HEK293T (cell line): ENCODE measurements at places on chromosomes 2 and 18.

- DNase-seq, result no peak
Observed at GRCh38 chr2:188459061-188459460, 167.4 kb downstream of the GULP1 start.

DNA sequence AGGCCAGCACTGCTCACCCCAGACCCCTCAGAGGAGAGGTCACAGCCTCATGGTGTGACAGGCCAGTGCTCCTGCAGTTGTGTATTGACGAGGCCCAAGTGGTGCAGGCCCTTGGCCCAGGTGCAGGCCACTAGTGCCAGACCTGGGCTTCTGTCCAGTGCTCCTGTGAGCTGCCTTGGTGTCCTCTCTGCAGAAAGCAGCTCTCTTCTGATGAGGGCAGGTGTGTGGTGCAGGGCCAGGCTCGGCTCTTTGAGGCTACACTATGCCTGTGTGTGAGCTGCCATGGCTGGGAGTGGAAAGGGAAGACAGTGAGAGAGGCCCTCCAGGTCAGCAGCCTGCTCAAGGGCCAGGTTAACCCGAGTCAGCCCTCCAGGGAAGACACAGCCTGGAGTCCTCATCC lies 17.1 kb downstream of the EHD3 start:
- DNase-seq, result no peak

DNA sequence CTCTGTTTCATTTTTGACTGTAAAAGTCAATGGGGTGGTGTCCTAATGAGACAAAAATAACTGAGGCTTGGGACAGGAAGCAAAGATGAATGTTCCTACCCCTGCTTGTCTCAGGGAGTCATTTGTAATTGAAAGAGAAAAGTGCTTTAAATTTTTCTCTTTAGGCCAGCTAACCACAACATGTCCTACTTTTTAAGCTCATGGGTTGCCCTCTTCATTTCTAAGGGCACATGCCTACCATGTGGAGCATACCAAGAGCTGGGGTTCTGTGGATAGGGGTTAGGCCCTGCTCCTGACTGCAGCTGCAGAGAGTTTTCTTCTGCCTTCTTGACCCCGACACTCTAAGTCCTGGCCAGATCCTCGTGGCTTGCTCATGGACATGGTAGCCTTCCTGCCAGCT lies 96.8 kb upstream of the ARL4C start:
- no peak for DNase-seq

DNA sequence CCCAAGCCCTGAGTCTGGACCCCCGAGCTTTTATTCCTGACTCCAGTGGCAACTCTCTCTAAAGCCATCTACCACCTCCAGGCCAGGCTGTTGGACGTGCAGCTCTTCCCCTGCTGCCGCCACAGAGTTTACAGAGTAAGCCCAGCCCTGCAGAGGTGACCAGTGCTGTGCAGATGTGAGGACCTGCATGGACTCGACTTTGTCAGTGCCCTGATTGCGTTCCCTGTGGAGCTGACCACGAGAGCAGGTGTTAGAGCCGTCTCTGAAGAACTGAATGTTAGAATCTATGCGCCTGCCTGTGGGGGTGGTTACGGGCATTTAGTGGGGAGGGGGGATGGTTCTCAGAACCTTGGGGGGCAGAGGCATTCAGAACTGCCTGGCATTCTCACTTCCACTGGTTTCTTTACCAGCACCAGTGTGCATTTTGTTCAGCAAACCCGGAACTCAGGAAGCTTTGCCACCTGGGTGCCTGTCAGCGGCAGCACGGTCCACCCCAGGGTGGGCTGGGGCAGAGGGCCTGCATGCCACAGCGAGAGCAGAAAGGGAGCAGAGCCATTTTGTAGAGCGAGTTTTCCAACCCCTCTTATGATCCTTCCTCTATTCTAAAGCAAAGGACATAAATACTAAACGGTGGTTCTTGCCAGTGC lies 137.9 kb downstream of the KLHL29 start:
- DNase-seq, result no peak

- DNase-seq, result no peak
Observed at GRCh38 chr2:236244256-236244655, 19.9 kb downstream of the ASB18 start.

DNA sequence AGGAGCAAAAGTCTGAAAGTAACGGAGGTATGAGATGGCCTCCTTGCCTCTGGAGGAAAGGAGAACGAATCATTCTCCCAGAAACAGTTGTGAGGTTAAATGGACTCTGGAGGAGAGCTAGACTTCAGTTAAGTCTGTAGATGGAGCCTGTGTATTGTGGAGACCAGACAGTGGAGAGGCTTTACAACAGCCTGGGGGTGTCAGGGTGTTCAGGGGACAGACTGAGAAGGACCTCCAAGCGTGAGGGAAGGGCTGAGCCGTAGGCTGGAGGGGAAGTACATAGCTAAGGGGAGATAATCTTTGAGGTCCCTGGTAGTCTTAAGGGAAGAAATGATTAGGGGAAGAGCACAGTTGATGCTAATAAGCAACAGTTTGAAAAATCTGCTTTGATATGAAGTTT lies 76.6 kb downstream of the GALNT1 start:
- no peak for DNase-seq

GRCh38 chr2:164046040-164046439 lies 310.2 kb upstream of the FIGN start:
- DNase-seq, result no peak

DNA sequence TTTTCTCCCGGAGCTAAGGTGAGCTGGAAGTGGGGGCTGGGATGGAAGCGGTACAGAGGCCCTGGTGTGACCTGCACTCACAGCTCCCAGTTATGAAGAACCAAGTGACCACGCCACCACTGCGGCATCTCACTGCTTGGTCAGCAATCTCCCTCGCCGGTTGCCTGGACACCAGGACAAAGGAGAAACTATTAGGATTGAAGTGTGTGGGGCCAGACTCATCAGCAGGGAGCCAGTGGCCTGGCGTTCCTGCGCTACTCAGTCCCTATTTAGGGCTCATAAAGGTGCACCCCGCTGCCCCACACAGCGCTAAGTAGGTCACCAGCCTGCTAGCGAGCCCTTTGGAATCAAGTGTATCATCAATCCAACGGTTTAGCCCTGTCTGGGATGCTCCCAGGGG lies 82.9 kb downstream of the ZCCHC2 start:
- DNase-seq, result no peak
